A673 (cell line): ENCODE measurements at places on chromosomes 3 and 15.

DNA sequence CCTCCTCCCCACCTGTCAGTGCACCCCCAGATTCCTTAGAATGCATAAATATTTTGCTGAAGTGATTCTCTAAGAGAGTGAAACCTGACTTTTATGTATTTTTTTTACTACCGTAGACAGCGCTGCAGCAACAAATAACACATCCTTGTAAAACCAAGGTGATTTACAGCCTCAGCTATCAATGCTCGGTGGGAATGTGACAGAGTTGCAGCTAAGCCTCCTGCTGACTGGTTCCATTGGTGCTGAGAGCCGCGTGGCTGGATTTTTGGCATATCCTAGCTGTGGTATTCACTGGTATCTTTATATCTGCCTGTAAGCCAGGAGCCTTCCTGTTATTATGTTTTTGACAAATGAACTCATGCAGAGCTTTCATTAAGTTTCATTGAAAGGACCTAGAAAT, 11.0 kb downstream of the FGD5 start:
- DNase-seq: peak; percentile 40

- DNase-seq: no peak
Observed at GRCh38 chr15:49085696-49086459, 39.6 kb upstream of the SECISBP2L start.

GRCh38 chr3:140896997-140897396, 44.6 kb upstream of the SLC25A36 start:
- DNase-seq: peak; percentile 3

DNA sequence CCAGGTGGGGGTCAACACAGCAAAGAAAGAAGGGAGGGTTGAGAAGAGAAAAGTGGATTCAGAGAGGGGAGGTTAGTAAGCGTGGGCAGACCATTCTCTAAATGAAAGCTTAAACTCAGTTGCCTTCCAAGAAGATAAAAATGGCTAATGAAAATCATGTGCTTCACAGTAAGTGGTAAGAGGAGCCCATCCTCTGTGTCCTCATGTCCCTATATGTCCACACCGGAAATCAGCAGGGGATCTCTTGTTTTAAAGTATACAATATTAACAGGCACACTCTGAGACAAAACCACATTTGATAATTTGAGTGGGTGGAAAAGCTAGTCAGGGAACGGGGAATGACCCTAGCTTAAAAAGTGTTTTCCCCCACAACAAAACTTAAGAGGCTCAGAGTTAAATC, 4.4 kb upstream of the FOXP1 start:
- peak; percentile 1 for DNase-seq

DNA sequence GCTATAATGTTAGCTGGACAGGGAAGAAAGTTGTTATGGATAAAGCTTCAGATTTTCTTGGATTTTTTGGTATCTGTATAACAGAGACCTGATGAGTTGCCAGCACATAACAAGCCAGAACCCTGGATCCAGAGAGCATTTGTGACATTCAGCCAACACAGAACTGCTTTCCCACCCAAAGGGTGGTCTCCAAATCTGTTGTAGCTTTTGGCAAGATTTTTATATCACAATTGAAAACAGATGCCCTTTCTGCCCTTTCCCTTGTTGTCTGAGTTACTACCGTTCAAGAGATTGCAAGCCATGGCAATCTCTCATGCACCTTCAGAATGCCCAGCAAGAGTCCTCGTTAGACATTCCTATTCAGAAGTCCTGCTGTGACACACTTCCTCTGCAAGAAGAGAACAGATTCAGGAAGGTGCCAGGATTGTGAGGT, 107.6 kb upstream of the FGF7 start:
- DNase-seq: peak; percentile 85

GRCh38 chr3:7275396-7275795, 414.5 kb downstream of the GRM7 start:
- DNase-seq: no peak

DNA sequence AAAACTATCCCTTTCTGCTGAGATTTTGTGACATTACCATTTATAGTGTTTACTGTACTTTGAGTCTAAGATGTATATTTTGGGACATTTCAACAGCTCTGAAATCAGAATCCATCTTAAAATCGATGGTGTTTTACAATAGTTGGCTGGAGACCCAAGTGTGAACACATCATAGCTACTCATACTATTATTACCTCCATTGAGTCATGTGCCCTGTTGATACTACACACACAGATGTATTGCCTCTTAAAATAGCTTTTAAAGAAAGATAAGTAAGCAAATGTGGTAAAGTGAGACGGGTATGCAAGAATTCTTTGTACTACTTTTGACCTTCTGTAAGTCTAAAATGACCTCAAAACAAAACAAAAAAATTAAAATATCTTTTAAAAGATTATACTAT, 6.7 kb downstream of the LMOD3 start:
- DNase-seq: no peak

- no peak for DNase-seq
Observed at GRCh38 chr3:78258798-78259197, 1218.9 kb downstream of the ROBO2 start.

GRCh38 chr3:194577986-194578905, 55.0 kb downstream of the TMEM44 start:
- DNase-seq: peak; percentile 60

GRCh38 chr3:153219146-153219545, 57.1 kb downstream of the RAP2B start:
- DNase-seq: peak; percentile 35

DNA sequence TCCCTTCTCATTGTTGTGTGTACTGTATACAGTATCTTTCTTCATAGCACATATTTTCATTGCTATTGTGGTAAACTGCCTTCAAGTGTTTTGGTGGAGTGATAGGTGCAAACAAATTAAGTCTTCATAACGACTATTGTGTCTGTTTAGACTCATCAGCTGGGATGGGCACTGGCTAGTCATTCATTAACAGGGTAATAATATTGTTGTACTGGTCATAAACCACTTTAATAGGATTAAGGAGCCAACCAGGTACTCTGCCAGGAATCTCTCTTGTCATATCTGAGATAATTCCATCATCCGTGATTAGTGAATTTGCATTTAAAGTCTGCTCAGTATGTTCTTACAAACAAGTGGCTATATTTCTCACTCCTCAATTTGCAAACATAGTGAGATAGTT, 10.2 kb upstream of the TMEM45A start:
- DNase-seq: no peak

GRCh38 chr3:153032891-153033290, 129.1 kb upstream of the RAP2B start:
- no peak for DNase-seq

DNA sequence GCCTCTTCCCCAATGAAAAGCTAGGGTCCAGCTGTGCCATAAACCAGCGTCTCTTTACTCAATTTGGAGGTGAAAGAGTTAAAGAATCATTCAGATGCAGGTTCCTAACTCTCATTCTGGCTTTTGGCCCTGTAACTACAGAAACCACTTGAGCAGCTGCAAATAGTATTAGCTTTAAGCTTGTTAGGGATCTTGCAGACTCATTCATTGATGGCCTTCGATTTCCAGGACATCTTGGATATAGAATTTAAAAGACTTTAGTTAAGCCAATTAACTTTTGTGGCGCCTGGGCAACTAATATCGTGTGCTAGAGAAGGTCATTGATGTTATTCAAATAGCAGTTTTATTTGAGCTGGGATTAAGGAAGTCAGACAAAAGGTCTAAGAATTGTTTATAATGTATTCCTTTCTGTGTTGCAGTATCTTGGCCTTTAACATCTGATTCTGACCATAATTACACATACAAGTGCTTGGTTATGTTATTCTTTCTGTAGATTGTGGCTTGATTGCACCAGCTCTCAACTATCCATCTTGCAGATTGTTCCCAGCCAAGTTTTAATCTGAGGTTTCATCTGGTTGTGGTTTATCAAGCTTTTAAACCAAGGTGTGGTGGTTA, 185.3 kb downstream of the CACNA2D3 start:
- no peak for DNase-seq

DNA sequence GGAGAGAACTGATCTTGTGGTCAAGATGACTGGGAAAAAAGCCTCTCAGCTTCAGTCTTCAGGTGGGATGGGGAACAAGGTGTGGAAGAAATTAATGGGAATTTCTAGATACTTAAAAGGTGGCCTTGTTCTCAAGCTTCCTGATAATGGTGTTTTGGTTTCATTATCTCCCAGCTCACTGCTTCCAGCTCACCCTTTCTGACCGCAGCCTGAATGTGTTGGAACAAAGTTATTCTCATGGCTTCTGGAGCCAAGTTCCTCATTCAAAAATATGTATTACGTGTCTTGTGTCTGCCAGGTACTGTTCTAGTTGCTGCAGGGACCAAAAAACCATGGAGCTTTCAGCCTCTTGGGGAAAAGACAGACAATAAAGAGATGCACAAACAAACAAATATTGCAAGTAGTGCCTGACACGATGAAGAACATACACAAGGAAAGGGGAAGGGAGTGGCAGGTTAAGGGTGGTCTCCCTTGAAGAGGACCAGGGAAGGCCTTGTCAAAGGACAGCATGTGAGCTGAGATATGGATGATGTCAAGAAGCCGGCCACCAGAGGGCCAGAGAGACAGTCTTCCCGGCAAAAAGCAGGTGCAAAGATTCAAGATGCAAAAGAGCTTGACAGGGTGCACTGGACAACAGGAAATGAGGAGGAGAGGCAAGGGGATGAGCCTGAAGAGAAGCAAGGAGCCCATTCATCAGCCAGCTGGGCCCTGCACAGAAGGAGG, 35.5 kb downstream of the ARRDC4 start:
- DNase-seq: peak; percentile 17

- no peak for DNase-seq
Observed at GRCh38 chr15:33729653-33730052, 238.6 kb upstream of the CHRM5 start.

DNA sequence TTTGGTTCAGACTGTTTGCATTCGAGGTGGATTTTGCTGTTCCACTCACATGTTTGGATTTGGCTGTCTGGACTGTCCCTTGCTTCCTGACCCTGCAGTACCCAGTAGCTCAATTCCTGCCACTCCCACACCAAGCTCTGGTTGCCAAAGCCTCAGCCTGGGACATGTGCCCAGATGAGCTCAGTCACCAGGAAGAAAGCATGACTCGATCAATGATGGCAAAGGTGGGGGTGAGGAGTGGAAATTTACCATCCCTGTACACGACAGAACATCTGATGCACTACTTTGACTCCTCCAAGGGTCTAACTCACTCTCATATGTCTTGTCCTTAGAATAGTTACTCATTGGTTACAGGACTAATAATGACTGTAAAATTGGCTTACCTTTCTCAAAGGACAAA, 45.2 kb downstream of the ZNF385D start:
- DNase-seq: no peak

DNA sequence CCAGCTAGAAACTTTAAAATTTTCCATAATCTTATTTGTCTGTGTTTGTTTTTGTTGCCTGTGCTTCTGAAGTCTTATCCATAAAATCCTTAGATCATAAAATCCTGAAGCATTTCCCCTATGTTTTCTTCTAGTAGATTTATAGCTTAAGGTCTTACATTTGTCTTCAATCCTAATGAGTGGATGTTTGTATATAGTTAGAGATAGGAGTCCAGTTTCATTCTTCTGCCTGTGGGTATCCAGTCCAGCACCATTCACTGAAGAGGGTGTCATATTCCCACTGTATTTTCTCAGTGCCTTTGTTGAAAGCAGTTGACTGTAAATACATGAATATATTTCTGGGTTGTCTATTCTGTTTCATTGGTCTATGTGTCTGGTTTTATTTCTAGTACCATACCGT, 44.8 kb upstream of the SPSB4 start:
- DNase-seq: no peak

DNA sequence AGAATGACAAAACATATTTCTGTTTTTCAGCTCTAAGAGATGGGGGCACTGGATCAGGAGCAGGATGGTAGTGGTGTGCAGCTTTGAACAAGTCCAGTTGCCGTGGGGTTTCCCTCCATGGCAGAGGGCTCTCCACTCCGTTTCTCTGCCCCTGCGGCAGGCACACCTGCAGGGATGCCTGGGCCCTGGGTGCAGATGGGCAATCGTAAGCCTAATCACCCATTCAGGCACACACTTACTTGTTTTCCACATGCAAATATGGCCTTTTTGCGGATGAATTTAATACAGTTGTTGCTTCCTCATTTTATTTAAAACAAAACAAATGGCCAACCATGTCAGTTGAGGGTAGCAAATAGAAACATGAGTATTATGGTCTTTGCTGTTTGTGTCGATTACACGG, 85.1 kb downstream of the LPP start:
- no peak for DNase-seq

DNA sequence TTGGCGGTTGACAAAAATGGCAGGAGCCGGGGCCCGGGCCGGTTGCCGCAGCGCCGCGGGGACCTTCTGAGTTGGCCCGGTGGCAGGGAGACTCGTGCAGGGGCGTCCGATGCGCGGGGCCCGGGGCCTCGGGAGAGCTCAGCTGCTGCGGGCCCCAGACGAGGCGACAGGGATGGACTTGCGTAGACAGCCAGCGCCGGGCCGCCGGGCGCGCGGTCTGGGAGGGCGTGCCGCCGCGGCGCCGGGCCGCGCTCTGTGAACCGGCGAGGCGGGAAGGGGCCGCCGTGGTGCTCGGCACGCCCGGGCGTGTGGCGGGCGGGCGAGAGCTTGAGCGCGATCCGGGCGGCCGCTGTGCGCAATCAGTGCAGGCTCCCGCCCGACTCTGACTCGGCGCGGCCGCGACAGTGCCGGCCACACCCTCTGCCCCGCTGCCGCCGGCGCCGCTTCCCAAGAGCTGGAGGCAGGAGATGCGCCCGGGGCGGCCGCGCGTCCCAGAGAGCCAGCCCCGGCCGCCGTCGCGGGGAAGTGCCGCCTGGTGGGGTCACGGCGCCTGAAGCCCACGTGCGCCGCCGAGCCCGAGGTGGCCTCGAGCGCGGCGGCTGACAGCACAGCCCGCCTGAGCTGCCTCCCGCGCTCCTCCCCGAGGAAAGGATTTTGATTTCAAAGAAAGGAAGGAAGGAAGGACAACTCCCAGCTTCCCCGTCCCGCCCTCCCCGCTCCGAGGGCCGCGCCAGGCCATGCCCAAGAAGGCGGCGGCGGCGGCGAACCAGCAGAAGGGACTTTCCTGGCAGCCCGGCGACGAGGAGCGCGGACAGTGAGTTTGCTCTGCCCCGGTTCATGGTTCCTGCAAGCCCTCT, 657 bp downstream of the TLNRD1 start:
- peak; percentile 68 for DNase-seq

DNA sequence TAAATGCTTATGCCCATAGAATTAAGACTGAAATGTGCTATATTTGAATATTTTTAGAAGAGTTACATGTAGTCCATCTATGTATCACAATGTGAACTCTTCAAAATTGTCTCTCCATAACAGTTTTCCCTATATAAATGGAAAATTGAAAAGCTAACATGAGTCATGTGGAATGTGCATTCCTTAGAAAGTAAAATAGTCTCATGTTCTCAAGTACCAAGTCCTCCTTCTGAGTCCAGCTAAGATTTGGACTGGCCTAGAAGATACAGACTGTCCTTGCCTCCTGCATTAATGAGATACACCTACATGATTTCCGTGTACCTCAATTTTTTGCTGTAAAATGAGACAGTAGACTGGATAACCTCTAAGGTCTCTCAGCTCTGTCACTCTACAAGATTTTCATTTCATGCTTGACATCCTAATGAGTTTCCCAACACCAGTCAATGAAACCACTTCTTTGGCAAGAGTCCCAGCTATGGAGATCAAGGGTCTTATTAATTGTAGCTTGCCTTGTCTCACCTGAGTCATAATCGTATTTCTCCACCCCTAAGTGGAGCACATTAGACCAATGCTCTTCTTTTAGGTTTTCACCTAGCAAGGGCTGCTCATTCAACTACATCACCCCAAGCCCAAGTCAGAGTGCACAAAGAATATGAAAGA, 350.6 kb upstream of the IL12A start:
- DNase-seq: no peak

- DNase-seq: no peak
Observed at GRCh38 chr3:113103588-113103987, 107.8 kb upstream of the BOC start.

- no peak for DNase-seq
Observed at GRCh38 chr3:33394403-33395054, 45.7 kb downstream of the UBP1 start.

- no peak for DNase-seq
Observed at GRCh38 chr15:80179025-80179759, 26.4 kb downstream of the FAH start.
